Hepatic stellate cell (primary cell): ENCODE measurements at places on chromosomes 16 and 17.

DNA sequence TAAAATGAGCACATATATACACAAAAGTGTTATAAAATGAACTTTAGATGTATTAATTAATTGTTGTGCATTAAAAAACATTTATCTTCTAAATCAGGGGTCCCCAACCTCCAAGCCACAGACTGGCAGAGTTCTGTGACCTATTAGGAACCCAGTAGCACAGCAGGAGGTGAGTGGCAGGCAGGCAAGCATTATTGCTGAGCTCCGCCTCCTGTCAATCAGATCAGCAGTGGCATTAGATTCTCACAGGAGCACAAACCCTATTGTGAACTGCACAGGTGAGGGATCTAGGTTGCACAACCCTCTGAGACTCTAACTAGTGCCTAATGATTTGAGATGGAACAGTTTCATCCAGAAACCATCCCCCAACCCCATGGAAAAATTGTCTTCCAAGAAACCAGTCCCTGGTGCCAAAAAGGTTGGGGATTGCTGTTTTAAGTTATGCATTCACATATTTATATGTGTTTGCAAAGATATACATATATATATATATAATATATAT is 583.7 kb downstream of the KCNJ2 start:
- no peak for DNase-seq

GRCh38 chr17:66255527-66255971 is 26.3 kb upstream of the APOH start:
- no peak for DNase-seq

DNA sequence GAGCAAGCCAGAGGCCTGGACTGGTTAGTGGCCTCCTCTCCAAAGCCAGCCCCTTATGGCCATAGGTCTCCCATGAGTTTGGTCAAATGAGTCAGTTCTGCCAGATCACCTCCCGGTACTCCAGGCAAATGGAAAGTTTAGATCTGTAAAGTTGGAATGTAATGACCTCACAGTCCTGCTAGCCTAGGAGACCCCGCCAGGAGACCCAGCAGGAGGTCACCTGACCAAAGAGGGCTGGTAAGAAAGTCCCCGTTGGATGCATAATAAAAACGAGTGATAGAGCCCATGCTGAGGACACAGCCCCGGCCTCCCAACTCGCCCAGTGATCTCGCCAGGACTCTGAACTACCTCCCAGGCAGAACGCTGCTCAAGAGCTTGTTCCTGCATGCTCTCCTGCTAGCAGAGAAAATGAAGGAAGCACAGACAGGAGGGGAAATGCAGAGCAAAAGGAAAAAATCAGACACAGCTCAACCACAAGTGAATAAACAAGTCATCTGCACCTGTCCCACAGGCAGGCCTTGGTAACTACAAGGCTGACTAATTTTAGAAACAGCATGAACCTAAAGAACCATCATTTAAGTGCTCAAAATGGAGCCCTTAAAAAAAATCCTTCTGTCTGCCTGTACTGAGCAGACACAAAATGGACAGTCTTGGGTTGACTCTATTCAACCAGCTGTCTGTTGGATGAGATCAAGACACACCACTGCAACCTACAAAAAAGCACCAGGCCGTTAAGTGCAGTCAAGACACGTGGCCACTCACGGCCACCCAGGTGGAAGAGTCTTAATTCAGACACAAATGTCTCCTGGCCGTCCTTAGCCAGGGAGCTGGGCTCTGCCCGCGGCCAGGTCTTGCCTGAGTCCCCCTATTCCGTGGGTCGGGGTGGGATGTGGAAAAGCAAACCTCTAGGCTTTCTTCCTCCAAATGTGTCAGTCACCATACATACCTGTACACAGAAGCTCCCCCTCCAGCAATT is 9.2 kb downstream of the CDIP1 start:
- no peak for DNase-seq

DNA sequence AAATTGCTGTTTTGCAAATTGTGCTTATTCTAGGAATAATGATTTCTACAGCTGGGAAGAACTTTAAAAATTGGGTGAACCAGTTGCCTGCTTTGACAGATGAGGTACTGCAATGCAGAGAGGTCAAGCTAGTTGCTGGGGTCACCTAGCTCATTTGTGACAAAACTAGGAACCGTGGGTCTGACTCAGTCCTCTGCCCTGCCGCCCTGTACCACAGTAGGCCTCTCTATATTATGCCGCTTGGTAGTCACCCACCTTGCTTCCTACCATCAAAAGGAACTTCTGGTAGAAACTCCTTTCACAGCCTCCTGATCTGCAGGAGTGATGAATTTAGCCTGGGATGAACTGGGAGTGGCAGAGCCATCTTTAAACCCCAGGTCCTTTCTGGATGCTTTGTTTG is 105.7 kb downstream of the PITPNC1 start:
- no peak for DNase-seq

DNA sequence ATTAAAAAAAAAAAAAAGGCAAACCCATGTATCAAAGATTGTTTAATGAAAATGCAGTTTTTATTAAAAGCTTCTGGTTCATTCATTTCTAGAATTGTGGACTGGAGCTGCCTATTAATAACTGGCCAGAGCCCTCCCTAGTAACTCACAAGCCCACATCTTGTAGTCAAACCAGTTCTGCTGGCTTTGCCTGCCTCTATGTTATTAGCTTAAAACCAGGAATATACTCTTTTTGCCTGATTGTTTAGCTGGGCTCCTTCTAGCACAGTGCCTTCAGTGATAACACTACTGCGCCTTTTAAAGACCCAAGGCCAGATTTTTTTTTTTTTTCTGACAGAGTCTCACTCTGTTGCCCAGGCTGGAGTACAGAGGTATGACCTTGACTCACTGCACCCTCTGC is 26.0 kb downstream of the TAC4 start:
- no peak for DNase-seq

DNA sequence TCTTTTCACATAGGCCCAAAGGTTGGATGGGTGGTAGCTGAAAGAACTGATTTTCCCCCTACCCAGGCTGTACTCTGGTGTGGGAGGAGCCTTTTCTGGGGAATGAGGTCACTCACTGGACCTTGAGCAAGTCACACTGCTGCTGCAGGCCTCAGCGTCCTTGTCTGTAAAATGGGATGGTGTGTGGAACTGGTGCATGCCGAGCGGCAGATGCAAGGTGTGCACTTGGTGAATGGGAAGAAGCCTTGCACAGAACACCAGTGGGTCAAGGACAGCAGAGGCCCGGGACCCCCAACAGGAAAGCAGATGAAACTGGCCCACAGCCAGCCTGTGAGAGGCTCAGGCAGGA is 38.1 kb downstream of the ARHGAP27 start:
- no peak for DNase-seq

DNA sequence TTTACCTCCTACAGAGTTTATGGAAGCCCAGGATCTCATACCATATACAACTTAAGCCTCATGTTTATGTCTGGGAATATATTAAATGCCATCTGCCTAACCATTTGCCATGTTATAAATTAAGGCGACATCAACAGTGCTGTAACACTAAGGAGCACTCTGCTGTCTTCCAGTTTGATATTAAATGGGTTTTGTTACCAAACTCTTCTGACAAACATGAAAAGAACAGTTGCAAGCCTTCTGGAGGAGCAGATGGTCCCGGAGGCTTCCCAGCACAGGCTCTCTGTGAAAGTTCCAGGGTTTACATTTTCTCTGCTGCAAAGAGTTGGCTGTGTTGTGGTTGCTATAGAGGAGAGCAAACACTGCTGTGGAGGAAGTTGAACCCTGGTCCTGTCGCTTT is 545.3 kb upstream of the SALL1 start:
- DNase-seq, result no peak

DNA sequence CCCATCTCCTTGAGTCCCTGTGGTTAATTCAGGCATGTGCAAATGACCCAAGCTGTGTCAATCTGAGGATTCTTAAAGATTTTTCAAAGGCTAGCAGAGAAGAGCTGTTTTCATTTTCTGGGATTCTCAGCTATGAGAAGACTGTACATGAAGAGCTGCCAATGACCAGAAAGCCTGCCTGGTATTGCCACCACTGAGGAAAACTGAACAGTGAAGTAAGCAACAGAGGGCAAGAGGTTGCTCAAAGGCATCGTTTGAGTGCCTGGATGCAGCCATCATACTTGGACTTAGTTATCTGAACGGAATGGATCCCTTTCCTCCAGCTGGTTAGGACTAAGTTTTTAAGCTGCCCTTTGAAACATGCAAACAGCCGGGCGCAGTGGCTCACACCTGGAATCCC is 38.4 kb downstream of the FAM20A start:
- DNase-seq, result no peak
